Endothelial cell of umbilical vein (primary cell): ENCODE measurements at places on chromosomes 1 and 21. TPM values are rescaled to one million over a fixed set of nuclear protein-coding genes. Genes with fewer than 3 reads are reported as not detected.

The GNAT2 gene
- total RNA-seq, result 0.30 TPM in 1 of 2 replicates, not detected in the other

The KCNJ10 gene
- not detected in 2 replicates for total RNA-seq

The IGSF3 gene
- total RNA-seq, result 0.76 and 2.2 TPM in 2 replicates

The SLC25A33 gene
- total RNA-seq, result 6.4 and 6.6 TPM in 2 replicates

The CFHR4 gene
- total RNA-seq, result not detected in 2 replicates

The PTPN22 gene
- not detected in 2 replicates for total RNA-seq

The ZYG11A gene
- total RNA-seq, result 1.3 and 2.1 TPM in 2 replicates

The SERTAD4 gene
- 11.3 and 11.9 TPM in 2 replicates for total RNA-seq
